ENCODE measurements at places on chromosomes 1 and 21.

GRCh38 chr1:159763686-159764085 lies 17.1 kb upstream of the DUSP23 start:
- no peak for DNase-seq

DNA sequence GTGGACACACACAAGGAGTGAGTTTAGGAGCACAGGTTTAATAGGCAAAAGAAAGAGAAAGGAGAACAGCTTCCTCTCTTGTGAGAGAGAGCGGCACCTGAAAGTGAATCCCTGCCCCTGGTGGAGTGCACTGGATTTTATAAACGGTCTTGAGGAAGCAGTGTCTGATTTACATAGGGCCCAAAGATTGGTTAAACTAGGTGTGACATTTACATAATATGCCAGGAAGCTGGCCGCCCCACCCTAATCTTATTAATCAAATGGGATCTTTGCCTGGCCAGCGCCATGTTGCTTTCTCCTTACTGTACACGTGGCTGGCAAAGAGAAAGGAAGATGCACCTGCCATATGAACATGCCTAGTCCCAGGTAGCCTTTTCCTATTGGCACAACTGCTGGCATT lies 38.7 kb downstream of the CFH start:
- no peak for DNase-seq

DNA sequence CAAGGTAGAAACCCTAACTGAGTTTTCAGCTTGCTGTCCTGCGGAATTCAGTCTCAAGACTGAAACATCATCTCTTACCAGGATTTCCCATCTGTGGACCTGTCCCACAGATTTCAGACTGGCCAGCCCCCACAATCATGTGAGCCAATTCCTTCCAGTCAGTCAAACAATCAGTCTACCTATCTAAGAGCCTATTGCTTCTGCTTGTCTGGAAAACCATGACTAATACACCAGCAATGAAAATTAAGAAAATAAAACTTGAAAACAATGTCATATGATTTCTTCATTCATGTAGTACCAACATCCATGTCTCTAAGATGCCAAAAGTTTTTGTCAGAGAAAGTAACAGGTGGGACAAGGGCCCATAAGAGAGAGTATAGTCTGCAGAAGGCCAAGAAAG lies 57.6 kb upstream of the CRB1 start:
- no peak for DNase-seq

GRCh38 chr1:110008971-110009565 lies 24.5 kb downstream of the AHCYL1 start:
- no peak for DNase-seq

DNA sequence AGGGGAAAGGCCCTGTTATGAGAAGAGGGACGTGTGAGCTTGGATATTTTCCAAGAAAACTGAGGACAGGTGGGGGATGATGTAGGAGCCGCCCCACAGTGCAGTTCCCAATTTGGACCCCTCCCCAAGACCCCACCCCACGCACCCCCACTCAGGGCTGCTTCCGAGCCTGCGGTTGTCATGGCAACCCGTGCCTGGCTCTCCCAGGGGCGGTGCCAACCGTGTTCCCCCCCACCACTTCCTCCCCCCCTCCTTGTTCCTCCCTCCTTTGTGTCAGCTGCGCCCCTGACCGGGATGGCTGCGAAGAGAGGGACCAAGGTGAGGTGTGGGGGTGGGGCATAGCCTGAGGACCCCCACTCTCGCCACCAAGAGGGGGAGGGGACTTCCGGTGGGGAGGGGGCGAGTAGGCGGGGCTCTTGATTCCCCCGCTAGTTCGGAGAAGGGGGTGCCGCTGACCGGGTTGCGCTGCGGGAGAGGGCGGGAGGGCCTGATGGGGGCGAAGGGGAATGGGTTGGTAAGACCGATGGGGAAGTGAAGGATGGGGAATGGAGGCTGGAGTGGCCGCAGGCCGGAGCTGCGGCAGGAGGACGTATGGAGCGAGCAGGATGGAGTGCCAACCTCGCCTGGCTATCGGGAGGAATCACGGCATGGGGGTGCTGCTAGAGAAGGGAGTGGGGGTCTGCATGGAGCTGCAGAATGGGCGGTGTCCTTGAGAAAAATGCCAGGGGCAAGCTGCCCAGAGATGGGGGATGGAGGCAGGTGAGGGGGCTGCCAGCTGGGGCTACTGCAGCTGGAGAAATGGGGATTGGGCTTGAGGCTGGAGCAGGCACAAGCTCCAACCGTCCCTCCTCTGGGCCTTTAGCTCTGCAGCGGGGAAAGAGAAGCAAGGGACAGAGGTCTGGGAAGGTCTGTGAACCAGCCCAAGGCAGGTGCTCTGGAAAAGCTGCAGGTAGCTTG lies 953 bp downstream of the TRIM46 start:
- no peak for DNase-seq

GRCh38 chr1:22600071-22600816 lies 36.2 kb upstream of the C1QA start:
- no peak for DNase-seq

GRCh38 chr1:152735648-152736047 lies 22.2 kb upstream of the KPRP start:
- DNase-seq = no peak

DNA sequence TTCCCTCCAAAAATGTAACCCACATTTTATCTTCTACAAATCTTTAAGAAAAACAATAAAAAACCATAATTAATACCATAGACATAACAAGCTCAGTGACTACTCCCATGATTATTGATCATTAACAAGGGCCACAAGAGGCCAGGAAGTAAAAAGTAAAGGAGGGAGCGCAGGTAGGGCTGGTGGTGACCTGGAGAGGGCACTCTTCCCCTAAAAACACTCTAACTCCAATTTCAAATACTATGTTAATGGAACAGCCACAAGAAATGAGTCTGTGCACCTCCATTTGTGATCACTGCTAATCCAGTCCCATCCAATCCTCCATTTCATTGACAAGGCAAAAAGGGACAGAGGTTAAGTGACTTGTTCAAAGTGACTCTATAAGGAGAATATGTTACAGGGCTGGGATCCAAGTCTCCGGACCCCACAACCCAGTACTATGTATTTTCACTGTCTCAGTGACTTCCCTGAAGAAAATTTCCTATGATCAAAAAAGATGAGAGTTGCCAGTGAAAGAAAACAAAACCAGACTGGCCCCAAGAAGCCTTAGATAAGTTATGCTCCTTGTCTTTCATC lies 41.2 kb upstream of the CFAP298 start:
- DNase-seq = peak; percentile 2
